HepG2 (cell line): ENCODE measurements at places on chromosomes 2 and 18.
A peak's percentile ranks its signal among the peaks of the same experiment; 100 is the strongest.

GRCh38 chr2:183093857-183094657 lies 15.5 kb downstream of the DUSP19 start:
- no peak for DNase-seq

DNA sequence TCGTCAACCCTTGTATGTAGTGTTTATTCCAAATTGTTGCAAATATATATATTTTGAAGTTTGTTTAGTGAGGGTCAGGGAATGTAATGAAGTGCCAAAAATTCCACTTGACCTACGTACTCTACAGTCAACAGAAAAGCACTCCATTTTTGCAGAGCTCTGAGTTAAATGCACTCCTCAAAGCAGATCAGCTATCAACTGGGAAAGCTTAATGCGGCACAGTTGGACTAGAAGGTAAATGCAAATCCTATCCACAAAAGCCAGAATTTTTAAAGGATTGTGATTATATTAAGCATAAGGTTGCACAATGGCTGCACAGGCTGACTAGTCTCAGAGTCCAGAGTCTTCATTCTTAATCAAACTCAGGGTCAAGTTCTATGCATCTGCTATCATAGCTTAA lies 577.1 kb downstream of the ARHGAP15 start:
- DNase-seq = no peak

DNA sequence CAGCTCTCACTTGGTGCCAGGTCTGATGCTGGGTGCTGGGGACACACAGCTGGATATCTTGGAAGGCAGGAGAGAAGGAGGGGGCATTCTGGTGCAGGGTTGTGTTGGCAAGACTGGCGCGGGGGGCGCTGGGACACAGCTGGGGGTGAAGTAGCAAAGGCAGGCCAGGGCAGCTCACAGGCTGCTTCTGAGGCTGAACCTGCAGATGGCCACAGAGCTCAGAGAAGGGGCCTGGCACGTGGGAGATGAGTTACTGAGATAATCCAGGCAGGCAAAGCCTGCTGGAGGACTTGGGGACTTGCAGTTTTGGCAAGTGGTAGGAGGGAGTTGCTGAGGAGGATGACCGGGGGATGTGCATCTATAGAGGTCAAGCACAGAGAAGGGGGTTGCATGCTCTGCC lies 16.2 kb upstream of the DGKD start:
- DNase-seq = no peak

GRCh38 chr2:43387092-43388062 lies 161.0 kb upstream of the ZFP36L2 start:
- DNase-seq = no peak

DNA sequence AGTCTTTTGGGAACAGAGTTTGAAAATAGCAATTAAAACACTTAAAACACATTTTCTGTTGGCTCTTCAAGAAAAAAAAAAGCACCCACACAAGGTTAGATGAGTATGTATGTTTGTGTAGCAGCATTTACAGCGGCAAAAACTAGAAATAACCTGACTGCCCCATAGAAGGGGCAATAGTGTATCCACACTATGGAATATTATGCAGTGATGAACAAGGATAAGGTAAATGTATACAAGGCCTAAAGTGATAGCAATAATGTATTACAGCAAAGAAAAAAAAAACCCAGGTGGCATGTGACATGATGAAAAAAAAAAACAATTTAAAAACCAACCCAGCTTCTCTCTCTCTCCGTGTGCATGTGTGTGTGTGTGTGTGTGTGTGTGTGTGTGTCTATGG lies 34.8 kb downstream of the POLR1A start:
- no peak for DNase-seq

DNA sequence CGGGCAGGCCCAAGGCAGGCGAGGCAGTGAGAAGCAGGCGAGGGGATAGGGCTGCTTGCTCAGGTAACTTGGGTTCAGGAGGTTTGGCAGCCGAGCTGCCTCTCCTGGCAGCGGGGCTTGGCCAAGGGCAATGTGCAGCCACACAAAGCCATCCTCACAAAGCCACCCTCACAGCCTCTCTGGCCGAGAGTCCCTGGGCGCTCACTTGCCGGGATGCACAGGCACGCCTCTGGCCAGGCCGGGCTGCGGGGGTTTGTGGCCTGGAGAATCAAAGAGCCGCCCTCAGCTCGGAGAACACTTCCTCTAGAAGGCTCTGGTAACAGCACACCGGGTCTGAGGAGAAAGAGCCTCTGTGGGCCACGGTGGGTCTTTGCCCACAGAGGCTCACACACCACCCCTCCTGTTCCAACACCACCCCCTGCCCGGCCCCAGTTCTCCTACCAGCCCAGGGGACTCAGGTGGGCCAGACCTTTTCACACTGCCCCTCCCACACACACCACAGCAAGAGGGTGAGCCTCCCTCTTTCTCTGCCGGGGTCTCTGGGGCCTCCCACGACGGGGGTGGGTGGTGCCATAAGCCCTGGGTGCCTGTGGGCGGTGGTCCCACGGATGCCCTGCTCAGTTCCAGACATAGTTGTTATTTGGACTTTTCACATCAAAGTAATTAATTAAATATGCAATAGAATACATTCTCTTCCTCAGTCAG lies 186.9 kb downstream of the ZFP36L2 start:
- DNase-seq = no peak

- peak; percentile 57 for DNase-seq
Observed at GRCh38 chr18:6056171-6056910, 161.0 kb upstream of the TMEM200C start.

- no peak for DNase-seq
Observed at GRCh38 chr2:54952425-54952824, 97.8 kb downstream of the RTN4 start.

GRCh38 chr2:105287692-105288091 lies 41.8 kb downstream of the TGFBRAP1 start:
- peak; percentile 21 for DNase-seq

DNA sequence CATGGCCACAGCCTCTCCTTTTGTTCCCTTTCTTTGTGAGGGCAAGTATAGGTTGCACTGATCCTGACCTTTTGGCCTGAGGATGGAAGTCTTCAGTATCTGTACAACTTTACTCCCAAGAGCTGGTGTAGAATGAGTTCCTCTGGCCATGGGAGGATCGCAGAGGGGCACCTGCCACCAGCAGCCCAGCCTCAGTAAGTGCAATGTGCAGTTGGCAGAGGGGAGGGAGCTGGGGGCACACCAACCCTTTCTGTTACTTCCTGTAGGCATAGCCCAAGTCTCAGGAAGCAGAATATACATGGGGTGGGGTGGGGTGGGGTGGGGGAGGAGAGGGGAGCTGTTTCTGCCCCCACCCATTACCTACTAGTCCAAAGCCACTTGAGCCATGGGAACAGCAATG lies 65.1 kb upstream of the AQP4 start:
- DNase-seq = no peak

DNA sequence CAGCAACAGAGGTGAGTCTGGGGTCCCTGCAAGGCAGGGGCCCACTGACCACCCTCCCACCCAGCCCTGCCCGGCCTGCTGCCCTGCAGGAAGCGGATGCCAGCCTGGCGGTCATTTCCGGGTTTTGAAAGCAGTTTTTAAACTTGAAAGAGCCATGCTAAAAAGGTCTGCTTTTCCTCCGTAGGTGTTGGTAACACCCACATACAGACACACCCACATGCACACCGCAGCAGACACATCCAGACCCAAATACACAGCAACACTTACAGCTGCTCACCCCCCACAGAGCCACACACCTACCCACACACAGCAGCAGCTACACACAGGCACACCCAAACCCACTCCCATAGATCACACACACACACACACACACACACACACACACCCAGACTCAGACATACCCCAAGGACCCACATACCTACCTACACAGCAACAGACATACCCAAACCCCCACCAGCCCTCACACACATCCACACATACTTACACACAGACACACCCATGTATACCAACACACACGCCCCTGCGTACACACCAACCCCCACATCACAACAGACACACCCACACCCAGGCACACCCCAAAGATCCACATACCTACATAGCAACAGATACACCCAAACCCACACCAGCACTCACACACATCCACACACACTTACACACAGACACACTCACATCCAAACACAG lies 7.6 kb downstream of the ZFP36L2 start:
- DNase-seq = peak; percentile 76

- DNase-seq = no peak
Observed at GRCh38 chr18:48996041-48996440, 45.3 kb upstream of the SMAD7 start.

DNA sequence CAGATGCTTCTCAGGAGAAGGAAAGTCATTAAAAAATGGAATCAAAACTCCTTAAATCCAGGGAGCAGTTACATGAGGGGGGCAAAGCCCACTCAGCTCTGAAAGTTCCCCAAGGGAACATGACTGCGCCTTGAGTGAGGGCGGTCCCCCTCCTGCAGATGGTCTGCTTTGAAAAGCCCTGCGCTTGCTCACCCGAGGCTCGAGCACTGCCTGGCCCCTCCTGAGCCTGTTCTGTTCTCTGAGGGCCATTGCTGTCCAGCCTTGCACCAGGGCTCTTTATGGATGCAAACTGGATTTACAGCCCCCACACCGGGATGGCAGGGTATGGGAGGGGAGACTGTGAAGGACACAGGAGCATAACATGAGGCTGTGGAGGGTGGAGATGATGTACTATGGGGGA lies 37.8 kb upstream of the DNMT3A start:
- no peak for DNase-seq

DNA sequence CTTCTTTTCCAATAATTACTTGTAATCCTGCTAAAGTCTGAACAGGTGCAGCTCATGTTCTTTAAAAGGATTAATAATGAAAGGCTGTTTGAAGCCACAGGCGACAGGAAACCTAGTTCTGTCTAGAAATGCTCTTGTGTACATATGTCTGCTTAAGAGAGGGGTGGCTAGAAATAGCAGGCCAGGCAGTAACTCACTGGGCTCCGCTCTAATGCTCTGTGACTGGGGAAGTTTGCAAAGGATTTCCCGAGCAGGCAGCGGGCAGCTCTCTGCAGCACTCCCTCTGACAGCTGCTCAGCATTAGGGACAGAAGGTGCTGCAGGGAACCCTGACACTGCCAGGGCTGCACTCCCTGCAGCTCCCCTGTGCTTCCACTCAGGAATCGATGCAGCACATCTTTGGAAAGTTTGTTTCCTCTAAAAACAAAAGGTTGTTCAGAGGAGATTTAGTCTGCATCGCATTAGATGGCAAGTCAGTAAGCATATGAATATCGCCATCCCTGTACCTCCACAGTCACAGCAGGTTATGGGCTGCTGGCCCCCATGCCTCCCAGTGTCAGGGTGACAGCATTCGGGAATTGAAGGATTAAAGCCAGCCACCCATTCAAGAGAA lies 33.1 kb upstream of the TTC39C start:
- DNase-seq = no peak

DNA sequence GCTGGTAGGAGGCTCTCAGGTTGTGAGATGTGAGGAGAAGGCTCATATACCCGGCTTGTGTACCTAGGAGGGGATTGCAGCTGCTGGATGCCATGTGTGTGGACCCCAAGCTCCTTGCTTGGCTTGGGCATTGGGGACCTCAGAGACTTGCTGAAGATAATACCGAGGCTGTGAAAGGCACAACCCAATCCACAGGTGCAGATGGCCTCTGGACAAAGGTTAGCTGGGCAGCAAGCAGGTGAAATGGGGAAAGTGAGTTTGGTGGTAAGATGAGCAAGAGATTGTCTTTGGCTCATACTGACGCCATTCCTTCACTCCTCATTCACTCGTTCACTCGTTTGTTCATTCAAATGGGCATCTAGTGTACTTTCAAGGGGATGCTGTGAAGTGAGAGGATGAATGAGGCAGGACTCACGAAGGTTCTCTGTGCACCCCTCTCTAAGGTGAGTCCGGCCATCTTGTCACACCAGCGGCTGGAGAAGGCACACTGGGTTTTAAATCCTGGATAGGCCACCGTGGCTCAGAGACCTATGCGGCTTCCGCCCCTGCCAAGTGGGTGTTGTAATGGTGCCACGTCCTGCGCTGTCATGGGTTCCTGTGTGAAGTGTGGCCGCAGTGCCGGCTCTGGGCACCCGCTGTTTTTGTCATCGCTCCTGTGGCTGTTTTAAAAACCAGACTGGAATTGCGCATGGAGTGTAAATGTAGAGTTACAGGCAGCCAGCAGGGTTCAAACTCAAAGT lies 13.7 kb downstream of the FBLN7 start:
- no peak for DNase-seq

DNA sequence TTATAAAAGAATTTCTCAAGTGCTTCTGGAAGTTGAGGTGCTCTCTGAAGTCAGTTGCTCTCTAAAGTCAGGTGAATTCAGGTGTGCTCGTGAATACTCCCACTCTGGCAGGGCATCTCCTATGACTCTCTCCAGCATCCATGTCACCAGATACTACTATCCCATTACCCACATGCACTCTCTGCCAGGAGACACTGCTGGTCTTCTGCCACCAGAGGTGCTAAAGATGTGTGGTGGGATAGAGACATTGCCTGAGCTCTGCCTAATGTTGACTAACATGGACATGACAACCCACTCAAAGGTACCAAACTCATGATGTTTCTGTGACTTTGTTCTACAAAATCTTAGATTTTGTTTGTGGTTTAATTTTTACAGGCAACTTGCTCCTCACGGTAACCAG lies 106.4 kb upstream of the HNRNPA3 start:
- DNase-seq = peak; percentile 34

DNA sequence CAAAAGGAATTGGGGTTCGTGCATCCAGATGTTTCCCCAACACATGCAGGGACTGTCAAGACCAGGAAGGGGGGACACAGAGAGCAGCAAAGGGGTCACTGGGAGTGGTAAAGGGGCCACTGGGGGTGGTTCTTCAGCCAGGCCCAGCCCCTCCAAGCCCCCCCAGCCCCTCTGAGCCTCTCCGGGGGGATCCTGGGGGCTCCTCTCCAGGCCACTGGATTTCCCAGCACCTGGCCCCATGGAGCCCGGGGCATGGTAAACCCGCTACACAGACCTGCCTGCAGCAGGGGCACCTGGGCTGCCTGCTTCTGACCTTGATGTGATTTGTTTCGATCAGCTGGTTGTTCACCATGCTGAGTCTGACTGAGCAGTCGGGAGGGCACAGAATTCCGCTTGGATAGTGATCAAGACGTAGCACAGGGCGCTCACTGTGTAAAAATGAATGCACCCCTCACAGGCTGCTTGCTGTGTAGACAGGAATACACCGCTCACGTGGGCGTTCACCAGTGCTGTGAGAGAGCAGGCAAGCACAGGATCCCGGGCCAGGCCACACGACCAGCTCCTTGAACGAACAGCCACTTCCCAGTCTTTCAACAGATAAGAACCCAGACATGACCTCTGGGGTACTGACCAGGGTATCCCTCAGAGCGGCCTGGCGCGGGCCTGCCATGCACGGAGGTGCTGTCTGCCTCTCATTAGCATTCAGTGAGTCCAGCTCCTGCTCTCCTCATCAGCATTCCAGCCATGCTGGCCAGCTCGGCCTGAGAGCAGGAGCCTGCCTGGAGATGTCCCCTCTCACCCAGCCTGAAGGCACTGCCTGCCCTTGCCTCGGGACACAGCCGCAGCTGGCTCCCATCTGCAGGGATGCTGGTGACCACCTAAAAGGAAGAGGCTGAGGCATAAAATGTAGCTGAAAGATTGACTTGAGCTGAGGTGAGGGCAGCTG lies 73.3 kb upstream of the OTOS start:
- DNase-seq = no peak

- peak; percentile 51 for DNase-seq
Observed at GRCh38 chr2:210195101-210195852, 24.1 kb upstream of the KANSL1L start.

- no peak for DNase-seq
Observed at GRCh38 chr2:45864121-45864520, 212.6 kb downstream of the PRKCE start.
